Activated CD8-positive, alpha-beta memory T cell treated with anti-CD3 and anti-CD28 coated beads, Interleukin-2, amount 50 U/mL, for 4 hours (primary cell): ENCODE measurements at places on chromosomes 4 and X.

- no peak for DNase-seq
Observed at GRCh38 chr4:53598483-53598882, 7.2 kb upstream of the LNX1 start.

- DNase-seq, result peak; percentile 16
Observed at GRCh38 chr4:55635741-55636655, at the start of gene NMU. Gene NMU, minus strand, starts transcription at chr4:55636298. Its CDS starts 106 bp downstream, at chr4:55636192.

GRCh38 chr4:187491286-187491685, 504.3 kb upstream of the ZFP42 start:
- no peak for DNase-seq

GRCh38 chrX:10769696-10770619, 149.6 kb upstream of the MID1 start:
- no peak for DNase-seq

- no peak for DNase-seq
Observed at GRCh38 chr4:173466101-173466500, 63.9 kb downstream of the HAND2 start.

DNA sequence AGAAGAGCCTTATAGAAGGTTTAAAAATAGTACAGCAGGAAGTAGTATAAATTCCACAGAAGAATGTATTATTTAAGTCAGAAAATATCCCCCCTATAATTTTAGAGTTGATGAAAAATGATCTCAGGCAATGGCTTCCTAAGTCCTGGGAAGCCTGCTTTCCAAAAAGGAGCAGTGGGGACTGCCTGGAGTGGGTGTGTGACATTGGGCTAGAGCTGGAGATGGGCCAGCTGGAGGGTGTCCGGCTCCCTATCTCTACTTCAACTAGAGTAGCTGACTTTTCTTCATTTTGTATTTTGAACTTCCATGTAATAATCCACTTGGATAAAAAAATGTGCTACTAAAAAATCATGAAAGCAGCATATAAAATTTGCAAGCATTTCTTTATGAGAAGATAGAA, 253.9 kb downstream of the ANK2 start:
- DNase-seq, result no peak

GRCh38 chrX:30702736-30703135, 49.5 kb downstream of the GK start:
- DNase-seq, result no peak

DNA sequence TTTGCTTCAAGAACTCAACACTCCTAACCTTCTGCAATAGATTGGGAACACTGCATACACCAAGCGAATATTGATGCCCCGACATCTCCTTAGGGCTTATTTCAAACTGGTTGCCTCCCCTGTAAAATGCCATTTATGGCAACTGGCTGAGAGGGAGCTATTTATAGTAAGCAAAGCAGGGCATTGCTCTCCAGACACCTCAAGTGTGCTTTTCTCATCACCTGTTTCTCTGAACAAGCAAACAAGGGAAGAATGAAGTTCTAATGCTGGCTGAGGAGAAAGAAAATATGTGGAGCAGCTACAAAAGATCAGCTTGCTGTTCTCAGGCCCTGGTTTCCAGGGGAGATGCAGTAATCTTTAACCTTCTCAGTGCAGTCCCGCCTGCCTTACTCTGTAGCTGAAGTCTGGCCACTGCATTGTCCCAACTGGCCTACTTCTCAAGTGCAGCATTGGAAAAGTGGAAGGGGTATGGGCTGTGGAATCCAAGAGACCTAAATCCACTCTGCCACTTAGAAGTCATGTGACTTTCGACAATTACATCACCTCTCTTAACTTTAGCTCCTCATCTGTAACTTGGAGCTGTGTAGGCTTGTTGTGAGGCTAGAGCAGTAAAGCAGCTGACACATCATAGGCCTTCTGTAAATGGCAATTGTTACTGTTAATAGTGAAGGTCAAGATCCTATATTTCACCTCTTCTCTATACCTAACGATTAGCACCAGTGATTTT, 47.9 kb upstream of the FGF13 start:
- no peak for DNase-seq

GRCh38 chr4:879729-880077, 52.4 kb downstream of the GAK start:
- peak; percentile 53 for DNase-seq

DNA sequence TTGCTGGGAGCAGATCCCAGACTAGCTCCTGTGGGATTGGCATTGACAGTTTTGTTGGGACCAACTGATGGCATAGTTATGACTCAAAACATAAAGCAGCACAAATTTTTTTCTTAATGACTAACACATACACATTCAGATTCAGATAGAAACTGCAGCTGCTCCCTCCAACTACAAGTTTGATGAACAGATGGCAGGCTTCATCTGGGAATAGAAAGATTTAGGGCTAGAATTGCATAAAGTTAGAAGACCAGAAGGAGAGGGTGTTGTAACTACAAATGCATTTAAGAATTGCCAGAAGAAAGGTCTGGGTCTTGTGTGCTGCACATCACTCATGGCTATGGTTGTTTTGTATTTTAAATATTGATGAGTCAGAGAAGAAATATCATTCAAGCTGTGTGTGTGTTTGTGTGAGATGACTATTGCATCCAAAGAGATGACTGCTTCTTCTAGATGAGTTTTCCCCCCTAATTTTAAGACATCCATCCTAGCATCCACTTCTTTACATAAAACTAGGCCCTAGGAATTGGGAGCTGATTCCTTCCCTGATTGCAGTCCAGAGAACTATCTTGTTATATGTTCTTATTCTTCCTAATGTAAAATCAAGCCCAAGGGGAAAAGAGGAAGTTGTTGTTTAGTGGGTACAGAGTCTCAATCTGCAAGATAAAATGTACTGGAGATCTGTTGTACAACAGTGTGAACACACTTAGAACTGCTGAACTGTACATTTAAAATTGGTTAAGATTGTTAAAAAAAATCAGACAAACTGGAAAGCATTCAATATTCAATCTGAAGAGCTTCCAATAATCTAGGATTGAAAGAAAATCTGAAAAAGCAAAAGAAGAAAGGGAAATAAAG, 175.1 kb downstream of the PARM1 start:
- no peak for DNase-seq

DNA sequence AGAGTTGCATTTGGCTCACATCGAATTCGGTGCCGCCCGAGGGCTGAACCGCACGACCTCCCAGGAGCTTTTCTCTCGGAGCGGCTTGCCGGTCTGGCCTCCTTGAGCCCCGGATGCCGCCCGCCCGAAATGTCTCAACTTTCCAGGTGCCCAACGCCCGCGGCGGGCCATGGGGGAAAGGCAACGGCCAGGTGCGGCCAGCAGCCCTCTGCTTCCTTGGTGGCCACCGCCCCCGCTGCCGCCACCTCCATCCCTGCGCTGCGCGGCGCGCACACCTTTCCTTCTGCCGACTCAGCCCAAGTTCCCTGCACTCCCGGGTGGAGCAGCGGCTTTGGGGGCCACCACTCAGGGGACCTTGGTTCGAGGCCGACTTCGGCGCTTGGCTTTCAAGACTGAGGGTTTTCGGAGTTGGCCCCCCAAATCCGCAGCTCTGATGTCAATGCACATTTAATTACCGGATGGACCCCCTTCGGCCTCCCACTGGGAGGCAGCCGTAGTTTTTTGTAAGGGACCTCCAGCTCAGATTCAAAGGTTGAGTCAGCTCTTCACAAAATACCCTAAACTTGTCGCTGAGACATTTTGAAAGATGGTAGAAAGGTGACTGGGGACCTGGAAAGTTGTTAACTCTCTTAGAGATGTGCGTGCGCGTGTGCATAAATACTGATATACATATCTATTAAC, 1.1 kb downstream of the AFF2 start:
- DNase-seq, result no peak

- DNase-seq, result no peak
Observed at GRCh38 chr4:3009422-3009821, 46.1 kb downstream of the GRK4 start.

DNA sequence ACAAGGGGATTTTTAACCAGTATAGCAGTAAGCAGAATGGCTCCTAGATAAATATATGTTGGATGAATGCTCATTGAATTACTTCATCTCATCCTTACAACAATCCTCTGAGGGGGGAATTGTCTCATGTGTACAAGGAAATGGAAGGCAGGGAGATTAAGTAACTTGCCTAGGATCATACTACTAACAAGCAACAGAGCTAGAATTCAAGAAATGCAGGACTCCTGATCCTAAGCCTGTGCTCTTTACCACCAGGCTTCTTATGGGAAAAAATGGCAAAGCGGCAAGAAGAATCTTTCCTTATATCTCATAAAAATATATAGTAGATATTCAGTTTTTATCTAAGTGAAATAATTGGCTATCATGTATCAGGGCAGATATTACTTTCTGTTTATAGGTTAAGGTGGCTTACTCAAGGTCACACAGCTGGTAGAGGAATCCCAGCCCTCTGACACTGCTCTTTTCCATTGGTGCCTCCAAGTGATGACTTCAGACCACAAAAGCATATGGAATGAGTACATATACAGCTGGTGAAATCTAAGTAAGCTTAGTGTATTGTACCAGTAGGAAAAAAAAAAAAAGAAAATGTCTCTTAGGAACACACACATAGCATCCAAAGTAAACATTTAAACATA, 2.1 kb downstream of the ABHD18 start:
- no peak for DNase-seq

- no peak for DNase-seq
Observed at GRCh38 chr4:125045311-125045710, 269.4 kb upstream of the FAT4 start.
